Cerebellar cortex (tissue), 1 donor: ENCODE measurements at places on chromosomes 12 and 14.

GRCh38 chr12:1457901-1458300 lies 136.5 kb downstream of the FBXL14 start:
- peak; percentile 13 for DNase-seq

DNA sequence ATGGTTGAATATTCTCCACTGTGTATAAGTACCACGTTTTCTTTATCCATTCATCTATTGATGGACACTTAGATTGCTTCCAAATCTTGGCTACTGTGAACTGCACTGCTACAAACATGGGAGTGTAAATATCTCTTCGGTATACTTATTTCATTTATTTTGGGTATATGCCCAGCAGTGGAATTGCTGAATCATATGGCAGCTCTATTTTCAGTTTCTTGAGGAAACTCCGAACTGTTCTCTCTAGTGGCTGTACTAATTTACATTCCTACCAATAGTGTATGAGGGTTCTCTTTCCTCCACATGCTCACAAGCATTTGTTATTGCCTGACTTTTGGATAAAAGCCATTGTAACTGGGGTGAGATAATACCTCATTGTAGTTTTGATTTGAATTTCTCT lies 623.1 kb upstream of the LRFN5 start:
- DNase-seq: no peak

DNA sequence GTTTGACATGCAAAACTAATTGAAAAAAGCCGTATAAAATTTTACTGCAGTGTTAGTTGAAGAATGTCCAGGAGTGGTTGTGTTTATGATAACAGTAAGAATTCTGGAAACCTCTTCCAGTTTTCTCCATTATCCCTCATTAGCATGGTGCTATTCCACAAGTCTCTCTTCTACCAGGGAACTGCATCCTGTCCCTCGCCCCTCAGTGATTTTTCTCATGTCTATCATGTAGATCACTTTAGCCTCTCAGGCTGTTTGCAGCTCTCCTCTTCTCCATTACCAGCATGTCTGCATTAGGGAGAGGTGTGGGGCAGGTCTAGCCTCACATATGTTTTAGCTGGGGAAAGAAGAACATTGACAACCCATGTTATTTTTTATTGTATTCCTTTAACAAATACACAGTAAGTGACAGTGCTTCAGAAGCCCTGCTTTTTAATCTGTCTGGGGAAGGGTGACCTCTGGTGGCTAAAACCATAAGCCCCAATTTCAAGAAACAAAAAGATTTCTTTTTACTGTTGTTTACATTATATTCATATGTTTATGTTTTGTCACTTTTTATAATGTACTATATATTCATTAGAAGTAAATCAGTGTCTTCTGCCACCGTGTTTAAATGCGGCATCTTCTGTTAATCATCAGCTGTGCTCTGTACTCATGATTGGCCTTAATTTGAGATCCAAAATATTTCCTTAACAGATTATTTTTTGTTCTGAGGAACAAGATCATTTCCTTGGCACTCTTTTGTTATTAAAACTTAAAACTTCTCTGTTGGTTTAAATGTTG lies 70.7 kb downstream of the RASSF8 start:
- peak; percentile 62 for DNase-seq

- peak; percentile 67 for DNase-seq
Observed at GRCh38 chr12:31518680-31519227, 72.2 kb downstream of the DENND5B start.

- no peak for DNase-seq
Observed at GRCh38 chr12:16594797-16595196, 11.2 kb downstream of the LMO3 start.

- no peak for DNase-seq
Observed at GRCh38 chr12:5376591-5377207, 55.2 kb upstream of the NTF3 start.

DNA sequence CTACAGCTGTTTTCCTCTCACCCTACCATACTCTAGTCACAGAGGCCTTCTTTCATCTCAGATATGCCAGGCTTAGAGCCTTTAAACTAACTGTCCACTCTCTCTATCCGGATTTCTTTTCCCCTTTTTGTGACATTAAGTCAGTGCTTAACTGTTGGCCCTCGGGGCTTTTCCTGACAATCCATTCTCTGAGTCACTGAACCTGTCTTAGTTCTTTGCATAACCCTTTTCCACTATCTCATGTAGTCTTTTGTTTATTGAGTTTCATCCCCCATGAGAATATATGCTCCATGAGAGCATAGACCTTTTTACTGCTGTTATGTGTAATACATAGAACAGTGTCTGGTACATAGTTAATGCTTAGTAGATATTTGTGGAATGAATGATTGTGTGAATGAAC lies 68.7 kb downstream of the PLEKHA5 start:
- no peak for DNase-seq

DNA sequence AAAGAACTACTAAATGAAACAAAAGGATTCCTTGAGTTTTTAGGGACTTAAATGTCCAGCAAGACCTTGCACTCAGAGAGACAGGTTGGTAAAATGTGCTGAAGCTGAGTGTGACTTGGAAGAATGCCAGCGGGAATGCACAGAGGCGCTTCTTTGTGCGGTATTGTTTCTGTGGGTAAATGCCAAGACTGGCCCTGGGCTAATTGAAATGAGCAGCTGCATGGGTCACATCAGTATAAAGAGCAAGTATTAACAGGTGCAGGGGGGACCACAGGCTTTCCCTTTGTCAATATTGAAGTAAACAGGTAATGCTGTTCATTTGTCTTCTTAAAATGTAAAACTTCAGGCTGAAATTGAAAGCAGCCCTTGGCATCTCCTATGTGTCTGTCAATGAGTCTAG lies 74.3 kb downstream of the LMO3 start:
- no peak for DNase-seq

- DNase-seq: no peak
Observed at GRCh38 chr14:41859336-41859735, 252.7 kb downstream of the LRFN5 start.

- DNase-seq: no peak
Observed at GRCh38 chr14:85531141-85531586, 1.2 kb downstream of the FLRT2 start.

DNA sequence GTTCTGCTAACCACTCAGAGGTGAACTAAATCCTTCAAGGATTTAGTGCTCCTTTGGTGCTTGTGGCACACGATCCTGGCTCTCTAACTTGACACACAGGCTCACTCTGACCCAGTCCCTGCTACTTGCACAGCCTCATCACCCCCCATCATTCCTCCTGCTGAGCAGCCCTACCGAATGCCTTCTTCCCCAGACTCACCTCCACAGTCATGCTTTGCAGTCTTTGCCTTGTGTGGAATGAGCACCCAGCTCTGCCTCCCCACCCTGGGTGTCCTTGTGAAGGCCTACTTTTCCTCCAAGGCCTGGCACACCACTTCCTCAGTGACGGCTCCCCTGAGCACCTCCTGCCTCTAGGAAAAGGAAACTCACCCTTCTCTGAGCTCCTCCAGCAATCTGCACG lies 7.9 kb upstream of the TINF2 start:
- DNase-seq: no peak

GRCh38 chr14:103546652-103547454 lies 15.6 kb downstream of the BAG5 start:
- DNase-seq: peak; percentile 92

- DNase-seq: peak; percentile 76
Observed at GRCh38 chr12:117134059-117134458, 34.8 kb upstream of the TESC start.

DNA sequence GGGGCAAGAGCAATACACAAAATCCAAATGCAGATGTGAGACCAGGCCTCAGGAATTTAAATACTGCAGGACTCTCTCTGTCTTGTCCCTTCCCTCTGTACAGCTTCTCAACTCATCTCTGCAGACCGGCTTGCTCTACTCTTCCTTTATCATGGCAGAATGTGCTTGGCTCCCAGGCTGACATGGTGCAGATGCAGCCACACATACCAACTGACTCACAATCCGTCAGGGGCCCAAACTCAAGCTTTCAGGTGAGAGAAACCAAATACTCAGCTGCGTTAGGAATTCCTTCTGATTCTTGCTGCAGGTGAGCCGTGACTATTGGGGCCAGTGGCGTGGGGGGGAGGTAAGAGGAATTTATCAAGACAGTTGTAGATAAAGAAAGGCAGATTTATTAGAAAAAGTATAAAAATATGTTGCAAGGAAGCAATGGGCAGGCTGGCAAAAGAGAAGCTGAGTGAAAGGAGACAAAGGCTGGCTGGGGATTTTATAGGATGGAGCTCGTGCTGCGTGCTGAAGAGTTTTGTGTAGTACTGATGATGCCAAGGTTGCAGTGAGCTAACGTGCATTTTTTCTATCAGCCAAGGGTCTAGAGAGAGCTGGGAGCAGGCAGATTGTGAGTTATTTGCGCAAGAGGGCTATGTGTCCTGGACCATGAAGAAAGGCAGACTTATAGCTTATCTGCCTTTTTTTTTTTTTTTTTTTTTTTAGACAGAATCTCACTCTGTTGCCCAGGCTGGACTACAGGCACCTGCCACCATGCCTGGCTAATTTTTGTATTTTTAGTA lies 5.0 kb upstream of the LGALS3 start:
- DNase-seq: no peak

DNA sequence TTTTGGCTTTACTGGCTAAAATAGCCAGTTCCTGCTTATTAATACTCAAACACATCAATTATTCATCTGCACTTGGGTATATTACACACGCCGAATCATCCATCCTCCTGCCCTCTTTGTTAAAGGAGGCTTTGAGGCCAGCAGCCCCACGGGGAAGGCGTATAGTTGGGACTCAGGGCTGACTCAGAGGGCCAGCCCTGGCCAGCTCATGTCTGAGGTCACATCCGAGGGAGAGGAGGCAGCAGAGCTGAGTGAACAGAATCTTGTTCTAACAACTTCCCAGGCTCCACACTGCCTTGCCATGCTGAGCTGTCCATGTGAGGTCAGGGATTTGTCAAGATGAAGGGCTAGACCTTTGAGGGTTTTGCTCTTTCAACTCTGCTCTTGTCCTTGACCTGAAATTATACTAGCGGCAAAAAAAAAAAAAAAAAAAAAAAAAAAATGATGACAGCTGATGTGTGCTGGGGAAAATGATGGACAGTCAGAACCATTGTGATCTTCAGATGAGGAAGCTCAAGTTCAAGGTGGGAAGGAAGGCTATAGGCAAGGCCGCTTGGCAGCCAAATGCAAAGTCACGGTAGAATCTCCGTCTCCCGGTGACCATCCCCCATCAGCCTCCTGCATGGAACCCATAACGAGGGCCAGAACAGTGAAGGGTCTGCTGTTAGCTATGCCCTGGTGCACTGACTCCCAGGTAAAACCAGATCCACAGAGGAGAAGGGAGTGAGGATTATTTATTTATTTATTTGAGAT lies 12.5 kb upstream of the MARK3 start:
- DNase-seq: no peak

DNA sequence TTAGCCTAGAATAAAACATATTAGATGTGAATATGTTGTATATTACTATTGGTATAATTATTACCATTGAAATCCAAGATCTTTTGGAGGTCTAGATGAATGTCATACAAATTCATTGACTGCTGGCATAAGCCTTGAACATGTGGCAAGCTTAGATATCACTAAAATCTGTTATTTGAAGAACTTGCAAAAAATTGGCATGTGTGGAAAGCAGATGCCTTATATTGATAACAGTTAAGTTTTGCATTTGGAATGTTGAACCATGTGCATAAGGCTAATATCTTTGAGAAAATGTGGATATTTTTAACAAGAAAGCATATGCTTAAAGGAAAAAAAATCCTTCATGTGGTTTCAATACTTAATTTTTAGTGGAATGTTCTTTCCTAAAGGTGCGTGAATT lies 203.6 kb upstream of the PRICKLE1 start:
- no peak for DNase-seq

DNA sequence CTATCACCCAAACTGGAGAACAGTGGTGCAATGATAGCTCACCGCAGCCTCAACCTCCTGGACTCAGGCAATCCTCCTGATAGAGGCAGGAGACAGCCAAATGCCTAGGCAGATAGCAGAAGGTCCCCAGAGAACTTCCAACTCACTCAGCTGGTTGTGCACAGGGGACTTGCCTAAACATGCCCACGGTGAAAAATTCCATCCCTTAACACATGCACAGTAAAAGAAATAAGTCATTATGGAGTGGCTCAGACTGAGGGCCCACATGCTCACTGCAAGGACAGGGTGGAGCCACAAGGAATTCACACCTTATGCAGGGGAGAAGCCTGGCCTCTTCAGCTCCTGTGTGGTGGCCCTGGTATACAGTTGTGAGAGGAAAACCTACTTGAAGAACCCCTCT lies 525.8 kb upstream of the ATP2B1 start:
- DNase-seq: no peak

DNA sequence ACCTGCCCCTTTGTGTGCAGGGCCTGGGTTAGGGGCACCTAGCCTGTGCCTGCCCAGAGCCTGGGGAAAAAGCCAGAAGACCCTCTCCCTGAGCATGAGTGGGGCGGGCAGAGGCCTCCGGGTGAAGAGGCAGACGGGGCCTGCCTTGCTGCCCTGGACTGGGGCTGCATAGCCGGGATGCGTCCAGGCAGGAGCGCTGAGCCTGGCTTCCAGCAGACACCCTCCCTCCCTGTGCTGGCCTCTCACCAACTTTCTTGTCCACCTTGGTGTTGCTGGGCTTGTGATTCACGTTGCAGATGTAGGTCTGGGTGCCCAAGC lies 216.1 kb downstream of the TMEM121 start:
- DNase-seq: no peak

- DNase-seq: no peak
Observed at GRCh38 chr14:48788771-48789170, 797.4 kb downstream of the RPS29 start.

DNA sequence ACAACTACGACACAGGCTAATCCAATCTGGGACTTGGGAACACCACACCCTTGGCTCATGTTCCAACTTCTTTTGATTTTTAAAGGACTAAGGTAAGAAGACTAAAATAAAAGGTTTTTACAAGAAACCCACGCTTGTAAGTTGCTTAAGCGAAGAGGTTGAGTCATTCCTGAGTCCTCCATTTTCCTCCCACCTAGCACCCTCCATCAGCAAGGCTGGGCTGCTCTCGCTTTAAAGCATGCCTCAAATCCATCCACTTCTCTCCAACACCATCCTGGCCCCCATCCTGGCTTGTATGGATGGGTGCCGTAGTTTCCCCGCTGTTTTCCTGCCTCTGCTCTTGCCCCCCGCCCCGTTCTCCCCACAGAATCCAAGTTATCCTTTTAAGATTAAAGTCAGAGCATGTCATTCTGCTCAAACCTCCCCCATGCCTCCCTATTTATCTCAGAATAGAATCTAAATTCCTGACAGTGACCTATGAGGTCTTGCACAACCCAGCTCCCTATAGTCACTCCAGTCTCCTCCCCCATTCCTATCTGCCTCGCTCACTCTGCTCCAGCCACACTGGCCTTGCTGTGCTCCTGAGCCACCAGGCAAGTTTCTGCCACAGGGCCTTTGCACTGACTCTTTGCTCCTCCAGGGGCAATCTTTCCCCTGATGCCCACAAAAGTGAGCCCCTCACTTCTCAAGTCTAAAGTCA lies 34.5 kb downstream of the SCARB1 start:
- peak; percentile 47 for DNase-seq

GRCh38 chr14:33699300-33699983 lies 251.4 kb downstream of the EGLN3 start:
- peak; percentile 8 for DNase-seq

GRCh38 chr14:104903990-104904389 lies 20.7 kb upstream of the PLD4 start:
- DNase-seq: peak; percentile 68

- DNase-seq: no peak
Observed at GRCh38 chr12:50542448-50542847, 37.7 kb downstream of the DIP2B start.
